ENCODE measurements at places on chromosomes 2 and 18.

DNA sequence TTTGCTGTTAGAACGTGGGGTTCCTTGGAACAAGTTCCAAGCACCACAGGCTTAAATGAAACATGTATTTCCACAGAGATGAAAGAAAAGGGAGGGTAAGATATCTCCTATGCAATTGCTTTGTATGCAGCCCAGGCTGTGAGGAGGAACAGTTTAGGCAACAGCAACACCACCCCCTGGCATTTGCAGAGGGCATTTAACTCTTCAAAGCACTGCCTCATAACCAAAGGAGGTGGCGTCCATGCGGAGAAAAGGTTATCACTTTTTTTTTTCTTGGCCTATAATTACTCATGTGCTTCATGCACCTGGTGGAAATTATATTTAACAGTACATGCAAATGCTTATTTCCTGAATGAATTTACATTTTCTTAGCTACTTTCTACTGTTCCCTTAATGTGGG lies 286.0 kb downstream of the LPIN1 start:
- DNase-seq = no peak

DNA sequence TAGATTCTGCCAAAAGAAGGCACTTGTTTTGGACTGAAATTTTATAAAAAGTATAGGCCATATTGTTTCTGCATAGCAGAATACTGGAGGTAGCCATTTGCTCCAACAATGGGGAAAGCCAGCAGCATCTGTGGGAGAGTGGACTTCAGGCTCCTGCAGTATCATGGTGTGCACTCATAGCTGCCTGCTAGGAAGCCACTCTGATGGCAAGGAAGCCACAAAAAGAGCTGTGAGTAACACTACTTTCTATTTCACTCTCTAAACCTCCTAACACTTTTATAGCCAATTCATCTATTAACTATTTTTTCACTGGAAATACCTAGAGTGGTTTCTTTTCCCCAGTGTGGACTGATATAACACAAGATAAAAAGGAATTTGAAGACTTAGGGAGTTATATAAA lies 144.4 kb upstream of the KCNJ3 start:
- DNase-seq = no peak

- DNase-seq = no peak
Observed at GRCh38 chr2:170587922-170588321, 127.2 kb upstream of the SP5 start.

- no peak for DNase-seq
Observed at GRCh38 chr2:180753809-180754761, 226.3 kb upstream of the UBE2E3 start.

- no peak for DNase-seq
Observed at GRCh38 chr18:9147440-9148202, 11.0 kb downstream of the ANKRD12 start.

GRCh38 chr2:106053116-106053515 lies 141.0 kb downstream of the UXS1 start:
- no peak for DNase-seq

GRCh38 chr2:727071-727470 lies 49.9 kb upstream of the TMEM18 start:
- no peak for DNase-seq
